NCI-H1092 treated with DMSO at 0.1 percent for 48 hours (cell line): ENCODE measurements at places on chromosomes 13 and 19.

DNA sequence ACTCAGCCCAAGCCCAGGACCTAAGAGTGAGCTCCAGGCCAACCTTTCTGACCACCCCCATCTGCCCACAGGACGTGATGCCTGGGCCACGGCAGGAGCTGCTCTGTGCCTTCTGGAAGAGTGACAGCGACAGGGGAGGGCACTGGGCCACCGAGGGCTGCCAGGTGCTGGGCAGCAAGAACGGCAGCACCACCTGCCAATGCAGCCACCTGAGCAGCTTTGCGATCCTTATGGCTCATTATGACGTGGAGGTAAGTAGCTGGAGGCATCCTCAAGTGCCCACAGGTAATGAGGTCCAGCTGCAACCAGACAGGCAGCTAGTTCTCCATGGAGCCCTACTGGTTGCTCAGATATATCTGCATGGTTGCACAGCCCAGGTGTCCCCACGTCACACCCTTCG is 14.8 kb downstream of the DDX39A start:
- no peak for DNase-seq

GRCh38 chr19:9757544-9758501 is 10.7 kb downstream of the ZNF846 start:
- no peak for DNase-seq

DNA sequence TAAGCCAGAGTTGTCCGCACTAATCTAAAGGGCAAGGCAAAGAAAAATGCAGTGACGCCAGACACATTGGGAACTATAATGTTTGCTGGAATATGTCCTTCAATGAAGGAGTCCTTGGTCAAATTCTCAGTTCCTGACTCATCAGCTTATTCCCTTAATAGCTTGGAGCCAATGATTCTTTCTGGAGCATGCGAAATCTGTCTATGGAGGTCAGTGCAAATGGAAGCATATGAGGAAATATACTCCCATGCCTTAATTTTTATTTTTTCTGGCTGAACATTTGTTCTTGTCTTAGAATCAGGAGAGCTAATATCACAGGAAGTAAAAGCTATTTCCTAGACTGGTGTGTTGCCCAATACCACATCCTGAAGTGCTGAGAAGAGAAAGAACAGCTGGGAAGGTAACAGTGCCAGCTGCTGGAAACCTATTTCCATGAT is 289.8 kb upstream of the SPRY2 start:
- peak; percentile 31 for DNase-seq

- DNase-seq: no peak
Measured at GRCh38 chr19:29837448-29837981, 25.7 kb downstream of the CCNE1 start.

DNA sequence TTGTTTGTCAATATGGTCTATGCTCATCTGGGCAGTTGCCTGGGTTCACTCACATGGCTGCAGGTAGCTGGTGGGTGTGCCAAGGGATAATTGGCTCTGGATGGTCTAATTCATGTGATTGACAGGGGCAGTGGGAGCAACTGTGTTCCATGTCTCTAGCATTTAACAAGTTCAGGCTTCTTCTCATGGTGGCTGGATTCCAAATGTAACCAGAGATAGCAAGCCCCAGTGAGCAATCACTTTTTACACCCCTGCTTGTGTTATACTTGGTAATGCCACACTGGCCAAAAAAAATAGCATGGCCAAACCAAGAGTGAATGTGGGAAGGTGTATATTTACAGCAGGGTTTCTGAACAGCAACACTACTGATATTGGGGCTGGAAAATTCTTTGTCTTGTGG is 89.6 kb upstream of the TNFSF11 start:
- DNase-seq: no peak

GRCh38 chr13:94154367-94154766 is 325.1 kb downstream of the DCT start:
- no peak for DNase-seq

DNA sequence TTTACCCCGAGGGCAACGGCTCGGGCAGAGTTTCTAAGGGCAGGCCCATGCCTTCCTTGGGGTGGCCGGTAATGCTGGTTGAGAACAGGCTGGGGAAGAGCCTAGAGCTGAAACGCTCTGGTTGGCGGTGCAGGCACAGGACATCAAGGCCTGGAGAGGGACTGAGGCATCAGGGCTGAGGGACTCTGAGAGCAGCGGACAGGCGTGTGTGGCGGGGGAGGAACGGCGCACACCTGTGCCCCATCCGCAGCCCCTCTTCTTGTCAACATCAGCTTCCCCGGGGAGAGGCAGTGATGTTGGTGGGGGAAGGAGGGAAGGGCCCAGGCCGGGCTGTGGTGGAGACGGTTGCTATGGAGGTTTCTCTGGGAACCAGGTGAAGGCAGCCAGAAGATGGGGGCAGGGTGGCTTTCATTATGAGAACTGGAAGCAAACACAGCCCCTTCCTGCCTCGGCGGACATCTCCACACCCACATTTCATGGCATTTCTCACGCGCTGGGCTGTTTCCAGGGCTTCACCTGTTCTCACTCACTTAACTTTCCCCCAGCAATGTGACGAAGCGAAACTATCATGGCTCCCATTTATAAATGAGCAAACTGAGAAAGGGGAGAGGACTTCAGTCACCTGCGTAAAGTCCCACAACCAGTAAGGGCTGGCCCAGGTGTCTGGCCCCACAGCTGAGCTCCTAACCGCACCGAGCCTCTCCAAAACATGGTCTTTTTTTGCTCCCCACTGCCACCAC is 8.2 kb upstream of the ATF5 start:
- DNase-seq: no peak

DNA sequence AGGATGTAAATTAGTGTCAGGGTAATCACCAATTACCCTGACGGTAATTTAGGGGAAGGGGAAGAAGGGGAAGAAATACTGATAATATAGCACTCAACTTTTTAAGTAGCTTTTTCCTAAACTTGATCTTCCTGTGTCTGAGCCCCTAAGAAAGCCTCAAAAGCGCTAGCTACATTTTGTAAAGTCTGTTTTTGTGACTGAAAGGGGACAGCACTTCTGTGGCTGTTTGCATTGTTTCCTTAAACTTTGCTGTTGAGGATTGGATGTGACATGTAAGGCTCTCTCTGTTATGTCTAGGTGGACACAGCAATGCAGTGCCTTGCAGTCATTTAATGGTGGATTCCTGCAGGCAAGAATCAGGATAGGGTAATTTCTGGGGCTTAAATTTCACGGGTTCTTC is 42.8 kb downstream of the SPATA13 start:
- DNase-seq: no peak

DNA sequence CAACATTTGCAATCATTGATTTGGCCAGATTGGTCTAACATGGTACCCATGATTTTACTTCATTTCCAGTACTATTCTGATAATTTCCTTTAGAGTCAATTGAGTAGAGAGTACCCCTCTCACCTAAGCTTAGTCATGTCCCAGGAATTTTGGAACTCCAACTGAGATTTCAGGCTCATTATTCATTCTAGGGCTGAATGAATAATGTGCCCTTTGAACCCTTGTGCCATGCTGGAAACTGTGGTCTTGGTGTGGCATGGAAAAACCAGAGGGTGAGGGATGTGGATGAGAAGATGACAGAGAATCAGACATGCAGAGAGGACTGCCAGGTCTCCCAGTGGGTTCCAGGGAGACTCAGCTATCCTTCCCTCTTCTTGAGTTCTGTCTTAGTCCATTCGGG is 30.2 kb downstream of the ITM2B start:
- no peak for DNase-seq

- DNase-seq: no peak
Measured at GRCh38 chr13:50957620-50958019, 48.0 kb downstream of the RNASEH2B start.

- DNase-seq: no peak
Measured at GRCh38 chr19:55490478-55491432, 2.5 kb downstream of the SSC5D start.

DNA sequence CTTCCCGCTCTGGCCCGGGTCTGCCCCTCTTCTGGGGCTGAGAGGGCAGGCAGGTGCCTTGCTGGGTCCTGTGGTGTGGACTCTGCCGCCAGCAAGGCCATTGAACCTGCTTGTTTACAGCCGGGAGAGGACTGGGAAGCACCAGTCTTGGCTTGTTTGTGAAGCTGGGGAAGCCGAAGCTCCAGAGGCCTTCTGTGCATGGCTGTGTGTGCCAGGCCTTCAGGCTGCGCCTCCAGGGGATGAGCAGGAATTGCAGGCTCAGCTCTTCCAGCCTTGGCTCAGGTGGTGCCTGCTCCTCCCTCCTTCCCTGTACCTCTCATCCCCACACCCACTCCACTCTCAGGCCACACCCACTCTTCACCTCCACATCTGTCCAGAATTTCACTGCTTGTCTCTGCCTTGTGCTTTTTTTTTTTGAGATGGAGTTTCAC is 17.5 kb downstream of the NDUFB7 start:
- DNase-seq: no peak

DNA sequence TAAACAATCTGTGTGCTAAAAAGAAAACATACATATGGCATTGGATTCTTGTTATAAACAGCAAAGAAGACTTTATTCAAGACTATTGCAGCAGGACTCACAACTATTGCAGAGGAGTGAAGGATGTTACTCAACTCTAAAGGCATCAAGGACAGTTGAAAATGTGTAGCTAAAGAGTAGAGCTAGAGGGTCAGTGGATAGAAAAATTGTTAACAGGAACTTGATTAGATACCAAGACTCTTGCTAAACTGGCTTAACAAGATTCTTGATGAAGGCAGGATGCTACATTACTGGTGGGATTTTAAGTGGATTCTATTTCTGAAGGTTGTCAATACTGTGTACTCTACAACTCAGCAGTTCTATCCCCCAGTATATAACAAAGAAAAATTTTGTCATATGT is 1183.3 kb downstream of the SLITRK1 start:
- no peak for DNase-seq

DNA sequence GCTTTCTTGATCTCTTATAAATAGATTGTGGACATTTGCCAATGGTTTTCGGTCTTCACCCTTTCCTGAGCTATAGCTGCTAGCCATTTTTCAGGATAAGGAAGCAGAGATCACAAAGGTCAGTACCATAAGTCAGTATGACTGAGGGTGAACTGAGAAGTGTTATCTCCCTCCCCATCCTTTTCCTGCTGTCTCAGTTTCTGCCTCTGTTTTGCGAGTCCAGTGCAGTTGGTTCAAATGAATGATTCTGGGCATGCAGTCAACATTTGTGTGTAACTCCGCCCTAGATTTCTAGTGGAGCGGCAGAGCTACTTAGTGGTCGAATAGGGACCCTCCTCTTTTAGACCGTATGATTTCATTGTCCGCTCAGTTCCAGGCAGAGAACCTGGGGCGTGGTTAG is 460.8 kb upstream of the ARGLU1 start:
- DNase-seq: no peak

GRCh38 chr13:80962855-80963254 is 621.9 kb upstream of the SPRY2 start:
- no peak for DNase-seq

DNA sequence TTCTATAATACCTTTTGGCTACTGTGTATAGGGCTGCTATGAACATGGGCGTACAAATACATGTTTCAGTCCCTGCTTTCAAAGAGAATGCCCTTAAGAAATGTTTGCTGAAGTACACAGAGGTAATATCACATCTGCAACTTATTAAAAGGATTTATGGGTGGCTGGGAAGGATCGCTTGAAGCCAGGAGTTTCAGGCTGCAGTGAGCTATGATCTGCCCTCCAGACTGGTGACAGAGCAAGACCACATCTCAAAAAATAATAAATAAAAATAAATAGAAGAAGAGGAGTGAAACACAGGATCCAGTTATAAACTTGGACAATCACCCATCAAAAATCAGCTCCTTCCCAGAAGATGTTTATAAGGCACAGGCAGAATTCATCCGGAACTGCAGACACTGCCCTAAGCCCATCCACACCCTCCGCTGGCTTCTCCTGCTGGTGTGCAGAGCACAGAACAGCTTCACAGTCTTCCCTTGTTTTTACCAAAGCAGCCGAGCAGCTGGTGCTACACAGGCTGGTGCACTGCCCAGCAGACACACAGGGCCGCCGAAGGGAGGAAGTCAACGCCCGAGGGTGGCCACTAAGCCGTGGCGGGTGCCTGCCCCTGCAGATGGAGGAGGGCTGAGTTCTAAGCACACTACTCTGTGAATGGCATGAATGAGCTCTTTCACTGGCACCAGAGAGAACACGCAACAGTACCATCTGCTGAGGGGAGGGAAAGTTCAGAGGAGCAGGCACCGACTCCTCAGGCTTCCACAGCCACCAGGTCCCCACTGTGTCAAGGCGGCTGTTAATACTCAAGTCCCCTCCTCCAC is 44.0 kb downstream of the BRD4 start:
- peak; percentile 60 for DNase-seq

DNA sequence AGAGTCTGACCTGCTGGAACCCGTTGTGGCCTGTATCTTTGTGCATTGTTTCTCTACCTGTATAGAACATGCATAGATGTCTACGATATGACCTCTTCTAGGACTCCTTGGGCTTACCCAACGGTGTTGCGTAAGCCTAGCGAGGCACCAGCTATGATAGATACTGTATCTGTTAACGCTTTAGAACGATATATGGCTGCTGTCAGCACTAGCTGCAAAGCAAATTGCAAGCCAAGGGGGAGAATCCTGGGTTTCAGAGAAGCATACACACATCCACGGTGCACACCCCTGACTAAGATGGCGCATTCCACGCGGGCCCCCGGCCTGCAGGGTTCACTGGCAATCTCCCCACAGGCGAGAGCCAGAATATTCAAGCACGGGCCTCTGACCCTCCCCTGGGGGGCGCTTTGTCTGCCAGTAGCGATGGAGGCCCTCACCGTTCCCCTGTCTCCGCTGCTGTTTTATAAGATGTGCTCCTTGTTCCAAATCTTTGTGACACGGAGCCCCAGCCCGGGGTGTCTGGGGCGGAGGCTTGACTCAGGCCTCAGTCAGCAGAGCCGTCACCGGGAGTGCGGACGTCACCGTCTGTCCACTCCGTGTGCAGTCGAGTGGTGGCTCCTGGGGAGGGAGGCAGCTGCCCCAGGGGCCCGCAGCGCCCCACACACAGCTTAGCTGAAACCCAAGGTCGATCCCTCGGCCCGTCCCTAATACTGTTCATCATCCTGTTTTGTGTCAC is 12.9 kb upstream of the RPS15 start:
- DNase-seq: no peak

DNA sequence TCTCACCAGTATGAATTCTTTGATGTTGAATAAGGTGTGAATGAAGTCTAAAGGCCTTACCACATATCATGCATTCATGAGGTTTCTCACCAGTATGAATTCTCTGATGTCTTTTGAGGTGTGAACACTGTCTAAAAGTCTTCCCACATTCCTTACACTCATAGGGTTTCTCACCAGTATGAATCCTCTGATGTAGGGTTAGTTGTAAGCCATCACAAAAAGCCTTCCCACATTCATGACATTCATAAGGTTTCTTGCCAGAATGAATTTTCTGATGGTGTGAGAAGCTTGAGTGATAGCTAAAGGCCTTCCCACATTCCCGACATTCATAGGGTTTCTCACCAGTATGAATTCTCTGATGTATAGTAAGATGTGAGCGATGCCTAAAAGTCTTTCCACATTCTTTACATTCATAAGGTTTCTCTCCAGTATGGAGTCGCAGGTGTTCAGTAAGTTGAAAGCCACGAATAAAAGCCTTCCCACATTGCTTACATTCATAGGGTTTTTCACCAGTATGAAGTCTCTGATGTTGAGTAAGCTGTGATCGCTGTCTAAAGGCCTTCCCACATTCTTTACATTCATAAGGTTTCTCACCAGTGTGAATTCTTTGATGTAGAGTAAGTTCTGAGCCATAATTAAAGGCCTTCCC is 27.7 kb downstream of the ZNF461 start:
- DNase-seq: no peak

- DNase-seq: no peak
Measured at GRCh38 chr19:13169769-13170168, 19.6 kb downstream of the IER2 start.

GRCh38 chr19:21698215-21698614 is 69.2 kb downstream of the ZNF100 start:
- DNase-seq: peak; percentile 17

GRCh38 chr19:3968556-3969434 is 2.1 kb downstream of the DAPK3 start:
- no peak for DNase-seq

GRCh38 chr19:23283925-23284324 is 33.7 kb upstream of the ZNF724 start:
- peak; percentile 10 for DNase-seq
